ENCODE measurements at places on chromosomes 16 and 17.

- no peak for DNase-seq
These were observed 20.8 kb downstream of the UQCRC2 start for GRCh38 chr16:21973945-21974344.

DNA sequence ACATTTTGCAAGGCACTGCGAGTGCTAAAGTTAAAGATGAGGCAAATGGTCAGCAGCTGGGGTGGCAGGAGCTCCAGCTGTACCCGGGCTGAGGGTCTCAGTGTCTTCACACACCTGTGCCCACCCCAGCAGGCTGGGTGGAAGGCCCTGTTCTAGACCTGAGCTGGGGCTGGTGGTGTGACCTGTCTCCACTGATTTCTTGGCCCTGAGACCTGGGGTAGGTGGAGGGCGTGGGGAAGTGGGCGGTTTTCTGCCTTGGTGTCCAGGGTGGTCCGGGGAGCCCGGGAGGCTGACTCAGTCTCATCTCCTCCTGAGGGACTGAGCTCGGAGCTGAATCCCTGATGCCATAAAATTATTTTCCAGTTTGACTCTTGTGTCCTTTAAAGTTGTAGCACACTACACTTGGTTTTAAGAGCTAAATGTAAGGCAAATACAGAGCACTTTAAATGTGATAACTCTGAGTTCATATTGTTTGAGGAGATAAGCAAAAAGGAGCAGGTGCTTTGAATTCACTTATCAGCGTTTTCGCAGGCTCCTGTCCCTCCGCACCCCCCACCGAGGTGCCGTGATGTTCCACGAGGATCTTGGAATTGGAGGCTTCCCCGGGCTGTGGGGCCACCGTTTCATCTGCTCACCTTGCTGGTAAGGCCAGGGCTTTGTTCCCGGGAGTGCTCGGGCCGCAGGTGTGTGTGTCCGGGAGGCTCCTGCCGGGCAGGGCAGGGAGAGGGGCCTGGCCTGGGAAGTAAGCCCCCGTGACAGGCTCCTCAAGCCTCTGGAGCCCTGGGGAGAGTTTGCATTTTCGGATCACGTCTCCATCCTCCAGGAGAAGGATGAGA lies 117.0 kb downstream of the AATF start:
- DNase-seq = no peak

DNA sequence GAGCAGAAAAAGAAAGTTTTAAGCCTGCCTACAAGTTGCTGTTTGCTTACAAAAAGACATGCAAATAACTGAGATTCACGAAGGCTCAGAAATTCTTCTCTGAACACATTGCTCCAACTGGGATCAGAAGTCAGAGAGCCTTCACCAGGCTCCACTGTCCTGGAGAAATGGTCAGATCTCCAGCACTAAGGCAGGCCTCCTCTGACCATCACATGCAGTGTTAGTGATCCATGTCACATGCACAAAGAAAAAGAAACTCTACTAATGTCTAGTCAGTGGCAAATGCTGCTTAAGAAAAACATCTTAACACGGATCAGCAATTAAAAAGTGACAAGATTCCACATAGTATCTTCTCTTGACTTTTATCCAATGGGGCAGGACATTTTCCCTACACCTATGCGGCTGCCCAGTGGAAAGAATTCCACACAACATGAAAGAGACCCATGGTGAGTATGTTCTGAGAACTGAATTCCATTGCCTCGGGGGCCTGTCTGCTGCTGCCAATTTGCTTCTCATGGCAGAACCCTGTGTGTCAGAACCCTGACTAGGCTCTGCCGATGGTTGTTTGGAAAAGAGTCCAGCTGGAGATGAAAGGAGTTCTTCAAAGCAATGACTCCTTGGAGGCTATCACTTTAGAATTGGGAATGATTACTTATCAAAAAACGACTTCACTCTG lies 96.6 kb downstream of the HIC1 start:
- DNase-seq = no peak

DNA sequence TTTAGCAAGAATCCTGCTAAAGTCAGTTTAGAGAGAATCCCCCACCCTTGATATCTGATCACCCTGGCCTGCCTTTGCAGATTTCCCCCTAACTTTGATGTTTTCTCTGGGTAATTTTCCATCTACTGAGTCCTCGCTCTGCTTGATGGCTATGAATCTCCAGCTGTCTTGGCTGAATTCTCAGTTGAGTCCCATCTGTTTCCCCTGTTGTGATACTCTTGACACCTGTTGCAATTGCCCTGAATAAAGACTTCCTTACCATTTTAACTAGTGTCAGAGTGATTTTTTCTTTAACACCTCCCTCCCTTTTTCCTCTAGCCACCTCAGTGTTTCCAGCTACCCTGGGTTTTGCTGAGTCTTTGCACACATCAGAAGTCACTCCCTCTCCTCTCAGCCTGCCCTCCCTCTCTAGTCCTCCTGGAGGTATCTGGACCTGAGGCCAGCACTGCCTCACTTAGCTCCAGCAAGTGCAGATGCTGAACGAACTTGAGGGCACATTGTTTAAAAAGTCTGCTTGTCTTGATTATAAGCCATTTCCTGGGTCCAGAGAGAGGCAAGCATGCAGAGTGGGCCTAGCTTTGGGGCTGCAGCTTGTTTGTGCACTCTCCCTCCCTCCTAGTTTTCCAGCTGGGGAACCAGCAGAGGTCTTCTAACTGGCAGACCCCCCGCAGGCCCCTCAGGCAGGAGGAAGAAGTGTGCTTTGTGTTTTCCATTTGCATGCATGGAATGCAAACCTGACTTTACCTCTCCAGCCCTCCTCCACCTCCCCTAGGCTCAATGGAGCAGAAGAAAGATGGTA lies 33.2 kb downstream of the SPACA3 start:
- no peak for DNase-seq

DNA sequence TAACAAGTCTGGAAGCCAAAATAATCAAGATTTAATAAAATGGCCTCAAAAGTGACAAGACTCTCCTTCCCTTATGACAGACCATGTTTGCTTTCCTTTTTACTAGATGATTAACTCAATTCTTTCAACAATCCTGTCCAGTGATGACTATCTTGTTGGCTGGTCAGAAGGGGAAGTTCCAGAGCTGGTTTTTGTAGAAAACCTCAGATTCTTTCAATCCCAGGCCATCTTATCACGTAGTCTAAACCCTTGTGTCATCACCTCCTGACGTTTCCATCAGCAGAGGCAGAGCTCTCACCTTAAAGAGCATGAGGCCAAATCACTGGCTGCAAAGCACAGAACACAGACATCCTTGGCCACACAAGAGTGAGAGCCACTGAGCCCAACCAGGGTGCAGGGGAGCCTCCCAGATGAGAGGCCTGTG lies 125.3 kb downstream of the ANKRD11 start:
- no peak for DNase-seq

DNA sequence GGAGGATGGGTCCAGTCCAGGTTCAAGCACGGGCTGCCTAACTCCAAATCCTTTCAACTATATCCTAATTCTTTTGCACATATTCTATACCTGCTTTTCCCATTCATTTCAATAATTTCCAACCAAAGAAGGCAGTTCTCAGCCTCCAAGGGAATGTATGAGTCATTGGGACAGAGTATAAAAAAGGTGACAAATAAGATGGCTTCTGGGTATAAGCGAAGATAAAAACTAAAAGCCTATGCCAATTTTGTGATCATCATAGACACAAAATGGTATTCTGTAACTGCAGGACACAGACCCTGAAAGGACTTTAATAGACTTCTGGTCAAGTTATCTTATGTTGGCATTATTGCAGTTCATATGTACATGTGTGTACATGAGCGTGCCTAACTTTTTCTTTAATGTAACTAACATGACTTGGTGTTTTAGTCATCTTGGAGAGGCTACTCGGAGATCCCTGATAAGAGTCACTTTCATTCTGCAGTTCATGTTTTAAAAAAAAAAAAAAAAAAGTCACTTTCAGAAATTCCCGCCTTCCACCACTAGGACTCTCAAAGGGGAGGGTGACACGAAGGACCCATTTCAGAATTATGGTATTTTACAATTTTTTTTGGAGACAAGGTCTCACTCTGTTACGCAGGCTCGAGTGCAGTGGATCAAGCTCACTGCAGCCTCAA lies 17.3 kb downstream of the COG1 start:
- no peak for DNase-seq

- DNase-seq = no peak
These were observed 76.8 kb downstream of the RPGRIP1L start for GRCh38 chr16:53626811-53627210.

DNA sequence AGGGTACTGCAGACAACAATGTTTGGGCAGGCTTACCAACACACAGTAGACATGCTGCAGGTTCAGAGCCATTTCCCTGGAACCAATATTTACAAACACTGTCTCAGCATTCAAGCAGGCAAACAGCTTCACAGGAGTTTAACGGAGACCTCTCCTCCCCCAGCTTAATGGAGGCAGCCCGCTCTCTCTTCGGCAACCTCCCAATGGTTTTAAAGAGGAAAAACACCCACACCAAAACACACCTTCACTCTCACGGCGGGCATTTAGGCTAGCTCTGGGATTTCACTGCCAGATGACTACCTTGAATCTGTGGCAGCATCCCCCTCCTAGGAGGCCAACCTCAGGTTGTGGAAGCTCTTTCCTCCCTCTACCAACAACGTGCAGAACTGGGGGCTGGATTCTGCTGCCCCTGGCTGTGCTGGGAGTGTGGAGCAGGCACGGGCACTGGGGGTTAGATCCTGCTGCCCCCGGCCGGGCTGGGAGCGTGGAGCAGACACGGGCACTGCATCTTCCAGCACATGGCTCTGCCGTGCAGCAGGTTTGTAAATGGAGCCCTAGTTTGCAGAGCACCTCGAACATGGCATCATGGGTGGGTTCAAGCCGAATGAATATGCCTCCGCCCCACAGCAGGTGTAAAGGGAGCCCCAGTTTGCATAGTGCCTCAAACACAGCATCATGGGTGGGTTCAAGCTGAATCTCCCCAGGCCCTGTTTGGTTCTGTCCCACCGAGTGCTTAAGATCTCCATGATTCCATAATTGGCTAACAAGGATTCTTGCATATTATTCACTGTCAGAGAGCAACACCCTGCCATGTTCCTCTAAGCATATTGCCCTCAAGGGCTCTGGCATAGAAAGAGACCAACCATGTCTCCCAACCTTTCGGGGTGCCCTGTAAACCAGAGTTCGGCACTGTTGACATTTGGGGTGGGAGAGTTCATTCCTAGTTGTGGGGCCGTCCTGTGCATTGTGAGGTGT lies 86.4 kb downstream of the RBFOX3 start:
- no peak for DNase-seq

DNA sequence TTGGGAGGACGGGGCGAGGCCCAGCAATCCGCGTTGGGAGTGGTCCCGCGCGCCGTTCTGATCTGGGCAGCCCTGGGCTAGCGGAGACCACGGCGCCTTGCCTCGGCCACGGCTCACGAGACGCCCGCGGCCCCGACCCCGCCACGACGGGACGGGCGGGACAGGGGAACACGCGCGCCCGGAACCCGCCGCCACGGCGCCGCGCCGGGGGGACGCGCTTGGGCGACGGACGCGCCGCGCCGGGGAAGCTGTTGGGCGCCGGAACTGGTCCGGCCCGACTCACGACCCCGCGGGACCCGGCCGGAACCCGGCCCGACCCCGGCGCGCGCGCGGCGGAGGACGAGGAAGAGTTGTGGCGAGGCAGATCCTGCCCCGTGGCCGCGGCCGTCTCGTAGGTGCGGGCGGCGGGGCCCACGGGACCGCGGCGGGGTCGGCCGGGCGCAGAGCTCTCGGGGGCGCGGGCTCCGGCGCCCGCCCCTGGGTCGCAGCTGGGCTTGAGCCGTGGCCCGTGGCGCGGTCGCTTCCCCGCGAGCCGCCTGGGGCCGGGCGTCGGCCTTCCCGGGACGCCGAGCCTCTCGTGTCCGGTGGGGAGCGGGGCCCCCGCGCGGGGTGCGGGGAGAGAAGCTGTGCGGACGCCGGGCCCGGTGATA lies at the start of gene ACSF3:
TSS of gene ACSF3 (plus strand) at position 251 of the 650 bp plus-strand sequence. CDS start 6,830 bp downstream, outside the sequence.
- DNase-seq = peak; percentile 86

DNA sequence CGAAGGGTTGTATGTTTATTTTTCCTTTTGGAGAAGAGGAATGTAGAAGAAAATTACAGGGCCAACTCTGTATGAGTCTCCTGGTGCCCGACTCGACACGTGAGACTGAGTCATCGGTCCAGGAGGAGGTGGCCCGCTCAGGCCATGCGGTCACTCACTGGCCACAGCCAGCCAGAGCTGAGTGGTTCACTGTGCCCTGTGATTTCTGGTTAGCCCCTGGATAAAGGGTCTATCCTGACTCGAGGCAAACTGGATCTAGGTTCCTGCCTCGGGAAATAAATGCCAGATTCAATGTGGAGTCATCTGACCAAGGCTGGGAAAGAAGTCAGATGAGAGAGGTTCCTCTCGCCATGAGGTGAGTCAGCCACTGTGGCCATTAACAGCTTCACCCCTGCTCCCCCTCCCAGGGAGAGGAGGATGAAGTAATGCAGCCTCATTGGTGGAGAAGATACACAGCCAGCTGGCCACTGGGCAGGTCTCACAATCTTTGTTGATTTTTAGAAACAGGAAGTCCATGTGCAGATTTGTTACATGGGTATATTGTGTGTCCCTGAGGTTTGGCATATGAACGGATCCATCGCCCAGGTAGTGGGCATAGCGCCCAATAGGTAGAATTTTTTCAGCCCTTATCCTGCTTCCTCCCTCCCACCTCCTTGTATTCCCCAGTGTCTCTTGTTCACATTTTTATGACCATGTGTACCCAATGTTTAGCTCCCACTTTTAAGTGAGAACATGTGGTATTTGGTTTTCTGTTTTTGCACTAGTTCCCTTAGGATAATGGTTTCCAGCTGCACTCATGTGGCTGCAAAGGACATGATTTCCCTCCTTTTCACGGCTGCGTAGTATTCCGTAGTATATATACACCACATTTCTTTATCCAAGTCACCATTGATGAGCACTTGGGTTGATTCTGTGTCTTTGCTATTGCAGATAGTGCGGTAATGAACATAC lies 21.7 kb upstream of the USP36 start:
- DNase-seq = peak; percentile 83

DNA sequence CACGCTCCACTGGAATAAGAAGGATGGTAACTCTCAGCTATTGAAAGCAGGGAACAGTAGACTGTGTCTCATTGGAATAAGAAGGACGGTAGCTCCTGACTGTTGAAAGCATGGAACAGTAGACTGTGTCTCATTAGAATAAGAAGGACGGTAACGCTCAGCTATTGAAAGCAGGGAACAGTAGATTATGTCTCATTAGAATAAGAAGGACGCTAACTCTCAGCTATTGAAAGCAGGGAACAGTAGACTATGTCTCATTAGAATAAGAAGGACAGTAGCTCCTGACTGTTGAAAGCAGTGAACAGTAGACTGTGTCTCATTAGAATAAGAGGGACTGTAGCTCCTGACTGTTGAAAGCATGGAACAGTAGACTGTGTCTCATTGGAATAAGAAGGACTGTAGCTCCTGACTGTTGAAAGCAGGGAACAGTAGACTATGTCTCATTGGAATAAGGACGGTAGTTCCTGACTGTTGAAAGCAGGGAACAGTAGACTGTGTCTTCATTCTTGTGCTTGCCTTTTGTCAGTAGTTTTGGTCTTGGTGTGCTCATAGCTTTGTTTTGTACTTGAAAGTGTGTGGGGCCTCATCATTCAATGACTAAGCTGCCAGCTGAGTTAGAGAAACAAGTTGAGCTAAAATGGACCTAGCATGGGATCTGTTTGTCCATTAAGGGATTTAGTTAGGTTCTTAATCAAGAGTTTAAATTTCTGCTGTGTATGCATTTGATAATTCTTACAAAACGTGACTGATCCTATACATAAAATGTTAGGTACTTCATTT lies 58.5 kb downstream of the BANP start:
- DNase-seq = no peak
